ENCODE measurements at places on chromosomes 12 and 14.
A peak's percentile ranks its signal among the peaks of the same experiment; 100 is the strongest.

- DNase-seq = no peak
Observed at GRCh38 chr14:70350078-70350477, 9.4 kb downstream of the COX16 start.

GRCh38 chr14:88030892-88031291 lies 26.0 kb downstream of the GPR65 start:
- no peak for DNase-seq

DNA sequence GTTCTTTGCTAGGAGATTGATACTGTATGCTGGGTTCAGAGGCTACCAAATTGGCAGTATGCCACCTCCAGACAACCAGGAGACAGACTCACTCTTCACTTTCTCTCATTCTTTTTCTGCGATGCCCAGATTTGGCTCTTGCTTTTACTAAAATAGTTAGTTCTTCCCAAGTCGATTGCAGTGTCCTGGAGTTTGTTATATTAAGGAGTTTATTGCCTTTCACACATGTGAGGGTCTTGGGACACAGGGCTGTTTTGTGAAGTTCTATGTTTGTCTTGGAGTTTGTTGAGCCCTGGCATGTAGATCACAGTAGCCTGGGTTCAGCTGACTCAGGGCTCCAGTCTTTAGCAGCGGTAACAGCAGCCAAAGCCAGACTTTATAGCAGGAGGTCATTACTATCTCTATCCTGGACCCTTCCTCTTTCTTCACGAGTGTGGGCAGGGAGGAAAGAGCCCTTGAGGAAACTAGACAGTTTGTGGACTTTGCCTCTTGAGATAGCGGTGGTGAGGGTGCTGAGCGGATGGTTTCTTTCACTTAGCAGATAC lies 1.6 kb downstream of the MLEC start:
- no peak for DNase-seq

- DNase-seq = peak; percentile 82
Observed at GRCh38 chr14:73741386-73741875, 27.2 kb upstream of the PNMA1 start.

GRCh38 chr12:65308006-65308405 lies 29.5 kb downstream of the MSRB3 start:
- no peak for DNase-seq

All from frontal cortex (tissue), 4 donors.